ENCODE measurements at places on chromosomes 1 and 21.

- peak; percentile 46 for DNase-seq
These were observed 829 bp downstream of the ADAR start for GRCh38 chr1:154607106-154607608.

DNA sequence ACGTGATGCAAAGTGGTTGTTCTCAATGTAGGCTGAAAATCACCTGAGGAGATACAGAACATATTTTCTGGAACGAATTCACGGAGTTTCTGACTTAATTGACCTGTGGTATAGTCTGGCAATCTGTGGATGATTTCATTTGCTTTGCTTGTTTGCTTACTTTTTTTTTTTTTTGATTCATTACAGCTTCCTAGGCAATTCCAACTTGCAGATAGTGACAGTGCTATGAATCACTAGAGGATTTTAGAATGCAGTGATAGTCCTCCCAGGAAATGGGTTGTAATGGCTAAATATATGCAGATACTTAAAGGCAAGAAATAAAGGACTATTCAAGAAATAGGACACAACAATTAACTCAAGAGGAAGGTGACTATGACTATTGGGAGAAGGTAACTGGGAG, 1378.1 kb upstream of the PRMT6 start:
- DNase-seq: no peak

GRCh38 chr1:92929461-92929860, 31.8 kb downstream of the DIPK1A start:
- no peak for DNase-seq

DNA sequence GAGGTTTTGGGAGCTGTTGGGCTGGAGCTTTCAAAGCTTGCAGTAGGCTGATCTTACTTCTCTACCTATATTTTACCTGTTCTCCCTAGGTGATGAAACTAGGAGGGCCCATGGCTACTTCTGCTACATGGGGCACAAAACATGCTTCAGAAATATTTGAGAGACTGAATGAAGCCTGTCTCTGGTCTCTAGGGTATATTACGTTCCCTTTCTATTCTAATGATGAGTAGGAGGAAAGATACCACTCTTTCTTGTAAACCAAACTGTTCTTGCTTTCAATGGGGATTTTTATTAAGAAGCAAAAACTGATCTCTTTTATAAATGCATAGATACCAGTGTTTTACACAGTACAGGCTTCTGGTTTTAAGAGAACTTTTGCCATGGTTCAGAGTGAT, 103.1 kb downstream of the GALNT2 start:
- no peak for DNase-seq

DNA sequence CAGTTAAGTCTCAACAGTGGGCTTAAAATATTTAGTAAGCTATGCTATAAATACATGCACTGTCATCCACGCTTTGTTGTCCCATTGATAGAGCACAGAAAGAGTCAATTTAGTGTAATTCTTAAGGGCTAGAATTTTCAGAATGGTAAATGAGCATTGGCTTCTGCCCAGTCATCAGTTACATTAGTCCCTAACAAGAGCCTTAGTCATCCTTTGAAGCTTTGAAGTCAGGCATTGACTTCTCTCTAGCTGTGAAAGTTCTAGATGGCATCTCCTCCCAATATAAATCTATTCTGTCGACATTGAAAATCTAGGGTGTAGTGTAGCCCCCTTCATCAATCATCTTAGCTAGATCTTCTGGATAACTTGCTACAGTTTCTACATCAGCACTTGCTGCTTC, 12.0 kb upstream of the LPGAT1 start:
- DNase-seq: no peak

Measured in astrocyte of the spinal cord (primary cell).